ENCODE measurements at places on chromosomes 1 and 21.

- no peak for DNase-seq
These were observed 42.5 kb downstream of the WDR4 start for GRCh38 chr21:42836767-42837301.

DNA sequence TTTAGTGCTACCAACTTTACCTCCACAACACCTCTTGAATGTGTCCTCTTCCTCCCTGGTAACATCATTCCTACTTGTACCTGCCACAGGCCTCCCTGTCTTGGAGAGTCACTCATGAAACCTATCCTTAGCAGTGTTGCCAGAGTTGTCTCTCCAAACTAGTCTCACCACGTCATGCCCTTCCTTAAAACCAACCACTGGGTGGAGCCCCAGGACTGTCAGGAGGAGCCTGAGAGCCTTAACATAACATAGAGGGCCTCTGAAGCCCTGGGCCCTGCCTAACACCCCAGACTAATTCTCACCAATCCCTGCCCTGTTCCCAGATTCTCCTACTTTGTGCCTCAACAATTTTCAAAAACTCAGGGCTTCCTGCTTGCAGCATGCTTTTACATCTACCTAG, 65.3 kb downstream of the ZNF697 start:
- DNase-seq: peak; percentile 36

DNA sequence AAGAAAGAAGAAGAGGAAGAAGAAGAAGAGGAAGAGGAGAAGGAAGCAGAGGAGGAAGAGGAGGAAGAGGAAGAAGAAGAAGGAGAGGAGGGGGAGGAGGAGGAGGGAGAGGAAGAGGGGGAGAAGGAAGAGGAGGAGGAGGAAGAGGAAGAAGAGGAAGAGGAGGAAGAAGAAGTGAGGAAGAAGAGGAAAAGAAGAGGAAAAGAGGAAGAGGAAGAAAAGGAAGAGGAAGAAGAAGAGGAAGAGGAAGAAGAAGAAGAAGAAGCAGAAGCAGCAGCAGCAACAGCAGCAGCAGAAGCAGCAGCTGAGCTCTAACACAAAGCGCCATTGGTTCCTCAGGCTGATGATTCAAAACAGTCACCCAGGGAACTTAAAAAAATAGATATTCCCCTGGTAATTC, 34.0 kb downstream of the DNAI4 start:
- no peak for DNase-seq

DNA sequence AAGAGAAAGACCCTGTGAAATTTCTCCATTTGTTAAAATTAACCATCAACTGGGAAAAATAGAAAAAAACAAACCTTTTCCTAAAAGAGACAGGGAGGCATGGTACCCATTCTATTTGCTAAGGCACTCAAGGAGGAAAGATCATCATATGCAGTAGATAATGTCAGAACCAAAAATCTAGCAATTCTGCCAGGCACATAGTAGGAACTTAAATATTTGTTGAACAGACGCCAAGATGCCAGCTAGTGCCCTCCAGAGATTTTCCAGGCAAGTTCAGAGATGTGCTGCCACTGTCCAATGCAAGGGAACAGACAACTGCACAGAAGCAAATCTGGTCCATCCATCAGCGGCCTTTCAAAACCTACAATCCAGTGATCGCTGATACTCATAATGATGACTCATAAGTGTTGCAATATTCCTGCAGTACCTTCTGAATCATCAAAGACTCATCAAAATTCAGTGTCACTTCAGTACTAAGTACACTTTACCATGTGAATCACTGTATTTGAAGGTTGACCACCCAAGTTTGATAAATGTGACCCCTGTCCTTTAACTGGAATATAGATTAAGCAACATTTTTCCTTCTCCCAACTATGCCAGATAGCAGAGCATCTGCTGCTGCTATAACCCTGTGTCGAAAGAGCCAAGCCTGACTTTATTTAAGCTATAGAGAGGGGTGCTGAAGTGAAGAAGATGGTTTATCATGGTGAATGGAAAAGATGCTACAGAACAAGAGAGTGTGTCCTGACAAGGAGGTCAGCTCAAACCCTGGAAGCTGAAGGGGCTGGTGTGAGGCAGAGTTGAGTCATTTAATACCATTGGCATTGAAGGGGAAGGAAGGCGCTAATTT, 99.1 kb downstream of the MT1HL1 start:
- no peak for DNase-seq

- DNase-seq: no peak
These were observed 23.6 kb downstream of the LAMC2 start for GRCh38 chr1:183209533-183210158.

- no peak for DNase-seq
These were observed 33.5 kb upstream of the IL19 start for GRCh38 chr1:206736878-206737728.

DNA sequence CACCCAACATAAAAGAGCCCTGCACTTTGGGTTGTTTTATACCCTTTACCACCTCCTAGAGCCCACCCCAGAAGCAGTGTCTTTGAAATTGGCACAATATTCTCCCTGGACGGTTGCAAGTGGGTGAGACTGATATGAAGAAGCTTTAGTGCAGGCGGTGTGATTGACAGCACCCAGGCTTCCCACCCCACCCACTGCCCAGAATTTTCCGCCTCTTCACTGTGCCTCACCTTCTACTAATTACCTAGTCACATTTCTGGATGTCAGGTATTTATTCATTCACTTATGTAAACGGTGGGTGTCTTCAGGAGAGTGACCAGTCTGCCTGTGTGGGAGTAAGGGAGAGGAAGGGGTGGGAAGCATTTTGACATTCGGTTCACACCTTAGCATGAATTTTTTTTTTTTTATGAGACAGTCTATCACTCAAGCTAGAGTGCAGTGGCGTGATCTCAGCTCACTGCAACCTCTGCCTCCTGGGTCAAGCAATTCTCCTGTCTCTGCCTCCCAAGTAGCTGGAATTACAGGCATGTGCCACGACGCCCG, 1.7 kb upstream of the FAM89A start:
- DNase-seq: no peak

- DNase-seq: peak; percentile 23
These were observed 33.3 kb downstream of the RCC2 start for GRCh38 chr1:17405898-17406759.

DNA sequence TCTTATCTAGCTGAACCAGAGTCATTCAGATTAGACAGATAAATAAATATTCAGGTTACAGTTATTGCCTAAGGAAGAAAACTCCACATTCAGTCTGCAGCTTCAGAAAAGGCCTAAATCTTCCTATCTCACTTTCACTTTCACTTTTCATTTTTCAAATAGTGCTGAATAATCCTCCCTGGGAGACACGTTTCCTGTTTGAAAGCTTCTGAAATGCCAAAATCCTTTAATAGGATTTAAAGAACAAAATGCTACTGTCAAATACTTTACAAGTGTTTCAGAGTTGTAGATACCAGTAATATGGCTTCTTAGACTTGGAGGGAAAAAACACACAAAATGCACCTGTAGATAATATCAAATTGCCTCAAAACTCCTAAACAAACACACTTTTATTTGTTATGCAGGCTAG, 3.9 kb downstream of the PSMB2 start:
- no peak for DNase-seq

- DNase-seq: no peak
These were observed 9.5 kb upstream of the ASCL5 start for GRCh38 chr1:201136355-201137023.

DNA sequence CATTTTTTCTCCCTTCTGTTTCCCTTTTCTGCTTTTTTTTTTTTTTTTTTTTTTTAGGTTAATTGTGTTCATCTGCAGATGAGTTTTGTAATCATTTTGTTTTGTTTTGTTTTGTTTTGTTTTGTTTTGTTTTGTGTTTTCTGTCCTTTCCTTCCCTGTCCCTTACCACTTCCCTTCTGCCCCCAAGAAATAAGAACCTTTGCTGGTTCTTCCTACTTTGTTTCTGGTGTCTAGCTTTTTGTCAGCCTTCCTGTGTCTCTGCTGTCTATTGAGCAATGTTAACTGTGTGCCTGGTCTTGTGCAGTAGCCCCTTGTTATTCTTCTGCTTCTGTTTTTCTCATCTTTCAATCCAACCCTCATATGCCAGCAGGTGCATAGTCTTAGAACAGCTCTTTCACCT, 46.0 kb downstream of the MPZL1 start:
- DNase-seq: no peak

GRCh38 chr1:226884116-226884625, 13.8 kb downstream of the PSEN2 start:
- DNase-seq: no peak

GRCh38 chr1:92411511-92411910, 75.2 kb downstream of the GFI1 start:
- DNase-seq: no peak

DNA sequence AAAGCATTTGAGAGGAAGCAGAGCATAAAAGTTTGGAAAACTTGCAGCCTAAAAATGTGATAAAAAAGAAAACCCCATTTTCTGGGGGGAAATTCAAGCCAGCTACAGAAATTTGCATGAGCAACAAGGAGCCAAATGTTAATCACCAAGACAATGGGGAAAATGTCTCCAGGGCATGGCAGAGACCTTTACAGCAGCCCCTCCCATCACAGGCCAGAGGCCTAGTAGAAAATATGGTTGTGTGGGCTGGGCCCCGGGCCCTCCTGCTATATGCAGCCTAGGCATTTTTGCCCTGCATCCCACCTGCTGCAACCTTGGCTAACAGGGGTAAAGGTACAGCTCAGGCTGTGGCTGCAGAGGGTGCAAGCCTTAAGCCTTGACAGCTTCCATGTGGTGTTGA, 299.6 kb upstream of the NCAM2 start:
- DNase-seq: no peak
